Activated naive CD8-positive, alpha-beta T cell treated with anti-CD3 and anti-CD28 coated beads, Interleukin-2, amount 50 U/mL, for 24 hours (primary cell): ENCODE measurements at places on chromosomes 2 and 18.

DNA sequence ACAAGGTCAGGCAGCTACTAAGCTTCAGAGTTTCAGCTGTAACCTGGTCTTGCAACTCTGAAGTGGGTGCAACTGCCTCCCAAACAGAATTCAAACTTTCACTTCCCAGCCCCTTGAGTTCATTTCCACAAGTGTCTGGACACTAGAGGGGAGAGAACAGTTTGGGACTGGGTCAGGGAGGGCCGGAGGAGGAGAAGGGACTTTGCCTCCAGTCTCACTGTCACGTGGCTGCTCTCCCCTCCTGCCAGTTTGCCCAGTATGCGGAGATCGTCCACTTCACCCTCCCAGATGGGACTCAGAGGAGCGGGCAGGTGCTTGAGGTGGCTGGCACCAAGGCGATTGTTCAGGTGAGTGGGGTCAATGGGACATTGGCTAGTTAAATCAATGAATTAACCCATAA, 20.6 kb upstream of the ANKRD53 start:
- no peaks in the 10 kb centered on the region for H3K4me1 ChIP-seq
- peaks cover 21% of the 10 kb centered on the region for H3K27me3 ChIP-seq
- H3K27ac ChIP-seq: no peak overlapping the region

GRCh38 chr2:98460573-98461497, 16.2 kb downstream of the INPP4A start:
- no peaks in the 10 kb centered on the region for H3K27me3 ChIP-seq
- peaks cover 90% of the 10 kb centered on the region for H3K4me1 ChIP-seq
- peak overlapping the region; percentile 91 for H3K27ac ChIP-seq
- H3K36me3 ChIP-seq: peaks cover 8% of the 10 kb centered on the region

- H3K27me3 ChIP-seq: peaks cover 2% of the 10 kb centered on the region
- no peaks in the 10 kb centered on the region for H3K4me1 ChIP-seq
- H3K4me3 ChIP-seq: no peak overlapping the region
- no peak overlapping the region for H3K27ac ChIP-seq
These were observed 134.5 kb downstream of the GALNT14 start for GRCh38 chr2:31003749-31004148.

DNA sequence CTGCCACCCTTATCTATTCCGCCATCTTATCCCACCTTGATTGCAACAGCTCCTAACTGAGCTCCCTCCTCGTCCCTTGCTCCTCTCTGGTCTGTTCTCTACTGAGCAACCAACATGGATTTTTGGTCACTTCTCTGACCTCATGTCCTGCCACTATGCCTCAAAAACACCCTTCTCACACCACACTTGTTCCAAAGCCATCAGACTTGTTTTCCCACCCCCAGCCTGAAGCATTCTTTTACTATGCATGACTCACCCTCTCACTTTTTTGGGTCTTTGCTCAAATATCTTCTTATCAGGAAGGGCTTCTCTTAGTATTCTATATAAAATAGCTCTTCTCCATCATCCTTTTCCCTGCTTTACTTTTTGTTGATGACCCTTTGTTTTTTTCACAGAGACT, 2.7 kb upstream of the FAM237A start:
- no peaks in the 10 kb centered on the region for H3K4me1 ChIP-seq
- no peaks in the 10 kb centered on the region for H3K36me3 ChIP-seq
- peaks cover 16% of the 10 kb centered on the region for H3K27me3 ChIP-seq
- H3K27ac ChIP-seq: no peak overlapping the region
- DNase-seq: no peak
- no peak overlapping the region for H3K4me3 ChIP-seq

DNA sequence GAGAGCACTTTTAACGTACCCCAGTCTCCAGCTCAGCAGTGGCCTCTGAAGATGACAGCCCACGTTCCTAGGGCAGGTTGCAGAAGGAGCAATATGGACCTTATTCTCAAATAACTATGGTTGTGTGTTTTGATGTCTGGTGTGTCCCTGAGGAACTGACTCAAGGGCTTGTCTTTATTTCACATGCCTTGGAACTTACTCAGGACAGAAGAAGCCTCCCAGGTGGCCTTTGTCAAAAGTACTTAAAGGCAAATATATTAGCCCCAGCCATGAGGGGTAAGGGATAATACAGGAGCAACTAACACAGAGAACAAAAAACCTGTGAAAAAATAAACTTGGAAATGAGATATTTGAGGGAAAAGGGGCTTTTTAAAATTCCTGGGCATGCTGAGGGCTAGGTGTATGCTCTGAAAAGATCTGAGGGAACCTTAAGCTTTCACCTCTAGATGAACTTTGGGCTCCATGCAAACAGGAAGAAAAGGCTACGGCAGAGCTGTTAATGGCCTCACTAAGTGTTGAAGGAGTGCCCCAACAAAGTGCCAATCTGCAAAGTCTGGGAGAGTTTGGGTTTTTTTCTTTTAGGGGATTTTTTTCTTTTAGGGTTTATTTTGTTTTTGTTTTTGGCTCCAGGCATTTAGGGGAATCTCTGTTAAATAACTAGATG, 40.3 kb downstream of the SRBD1 start:
- no peak overlapping the region for H3K27ac ChIP-seq
- peaks cover 49% of the 10 kb centered on the region for H3K36me3 ChIP-seq
- H3K4me1 ChIP-seq: peaks cover 14% of the 10 kb centered on the region
- no peak for DNase-seq
- no peaks in the 10 kb centered on the region for H3K27me3 ChIP-seq
- H3K4me3 ChIP-seq: no peak overlapping the region

DNA sequence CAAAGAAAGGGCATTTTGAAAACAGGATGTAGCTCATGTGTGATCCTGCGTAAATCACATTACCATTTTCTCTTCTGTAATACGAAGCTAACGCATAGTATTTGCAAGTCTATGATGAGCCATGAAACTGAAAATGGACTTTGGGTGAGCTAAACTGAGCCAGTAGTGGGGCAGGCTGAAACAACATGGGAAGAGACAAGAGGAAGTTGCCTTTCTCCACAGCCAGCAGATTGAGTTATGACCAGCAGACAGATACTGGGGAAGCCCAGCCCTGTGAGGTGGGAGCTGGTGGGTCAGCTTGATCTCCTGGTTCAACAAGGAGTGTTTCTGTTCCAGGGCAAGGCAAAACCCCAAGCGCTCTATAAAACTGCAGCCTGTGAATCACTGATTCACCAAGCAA, 11.8 kb downstream of the CYRIA start:
- peaks cover 2% of the 10 kb centered on the region for H3K27me3 ChIP-seq
- peaks cover 54% of the 10 kb centered on the region for H3K4me1 ChIP-seq

DNA sequence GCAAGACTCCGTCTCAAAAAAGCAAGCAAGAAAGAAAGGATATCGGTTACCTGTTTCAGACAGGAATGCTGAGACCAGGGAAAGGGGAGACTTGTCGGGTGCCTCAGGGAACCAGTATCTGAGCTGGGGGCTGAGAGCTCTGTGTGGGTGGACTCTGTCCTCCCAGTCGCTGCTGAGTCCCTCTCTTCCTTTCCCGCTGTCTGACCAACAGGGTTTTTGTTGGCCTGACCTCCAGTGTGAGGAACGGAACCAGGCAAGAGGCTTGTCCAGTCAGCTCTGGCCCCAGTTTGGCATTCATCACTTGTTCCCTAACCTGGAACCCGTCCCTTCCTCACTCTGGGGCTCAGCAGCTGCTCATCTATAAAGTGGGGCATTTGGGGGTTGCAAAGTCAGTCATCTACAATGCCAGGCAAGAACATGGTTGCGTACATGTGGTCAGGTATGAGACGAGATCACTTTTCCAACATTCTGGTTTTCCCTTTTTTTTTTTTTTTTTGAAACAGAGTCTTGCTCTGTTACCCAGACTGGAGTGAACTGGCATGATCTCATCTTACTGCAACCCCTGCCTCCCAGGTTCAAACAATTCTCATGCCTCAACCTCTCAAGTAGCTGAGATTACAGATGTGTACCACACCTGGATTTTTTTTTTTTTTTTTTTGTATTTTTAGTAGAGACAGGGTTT, 116.4 kb downstream of the PLB1 start:
- no peak overlapping the region for H3K4me3 ChIP-seq
- peaks cover 16% of the 10 kb centered on the region for H3K4me1 ChIP-seq
- H3K36me3 ChIP-seq: no peaks in the 10 kb centered on the region
- no peak for DNase-seq
- H3K27me3 ChIP-seq: no peaks in the 10 kb centered on the region
- no peak overlapping the region for H3K27ac ChIP-seq

DNA sequence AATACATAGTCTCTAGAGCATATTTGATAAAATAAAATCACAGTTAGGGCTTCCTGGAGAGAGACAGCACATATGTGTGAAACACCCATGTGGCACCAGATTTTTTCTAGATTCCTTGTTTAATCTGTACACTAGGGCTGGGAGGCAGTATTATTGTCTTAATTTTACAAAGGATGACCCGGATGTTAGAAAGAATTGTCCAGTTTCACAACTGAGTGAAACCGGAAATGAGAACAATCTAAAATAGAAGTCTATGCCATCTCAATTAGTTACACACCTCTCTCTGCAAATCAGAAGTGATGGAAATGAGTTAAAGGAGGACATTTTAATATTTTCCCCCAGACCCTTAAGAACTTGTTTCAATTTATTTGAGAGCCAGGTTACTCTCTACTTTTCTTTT, 463.7 kb upstream of the DSEL start:
- H3K4me1 ChIP-seq: no peaks in the 10 kb centered on the region
- H3K4me3 ChIP-seq: no peak overlapping the region
- H3K27ac ChIP-seq: no peak overlapping the region
- H3K36me3 ChIP-seq: no peaks in the 10 kb centered on the region
- no peaks in the 10 kb centered on the region for H3K27me3 ChIP-seq
- DNase-seq: no peak

DNA sequence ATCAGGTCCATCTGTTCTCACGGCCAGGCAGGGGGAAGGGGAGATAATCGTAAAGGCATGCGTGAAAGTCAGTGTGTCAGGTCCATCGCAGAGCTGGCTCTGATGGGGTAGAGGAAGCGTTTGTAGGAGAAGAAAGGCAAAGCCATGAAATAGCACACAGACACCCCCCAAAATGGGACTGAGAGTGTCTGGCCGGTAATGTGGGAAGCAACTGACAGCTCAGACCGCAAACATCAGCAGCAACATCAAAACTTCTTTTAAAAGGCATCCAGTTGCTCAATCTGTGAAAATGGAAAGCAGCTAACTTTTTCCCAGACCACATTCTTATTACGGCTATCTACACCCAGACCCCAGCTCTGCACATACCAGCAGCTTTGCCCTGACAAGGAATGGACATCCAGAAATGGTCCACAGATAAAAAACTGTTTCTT, 232.6 kb downstream of the EN1 start:
- H3K36me3 ChIP-seq: no peaks in the 10 kb centered on the region
- no peaks in the 10 kb centered on the region for H3K4me1 ChIP-seq
- no peak overlapping the region for H3K4me3 ChIP-seq
- H3K27ac ChIP-seq: no peak overlapping the region

DNA sequence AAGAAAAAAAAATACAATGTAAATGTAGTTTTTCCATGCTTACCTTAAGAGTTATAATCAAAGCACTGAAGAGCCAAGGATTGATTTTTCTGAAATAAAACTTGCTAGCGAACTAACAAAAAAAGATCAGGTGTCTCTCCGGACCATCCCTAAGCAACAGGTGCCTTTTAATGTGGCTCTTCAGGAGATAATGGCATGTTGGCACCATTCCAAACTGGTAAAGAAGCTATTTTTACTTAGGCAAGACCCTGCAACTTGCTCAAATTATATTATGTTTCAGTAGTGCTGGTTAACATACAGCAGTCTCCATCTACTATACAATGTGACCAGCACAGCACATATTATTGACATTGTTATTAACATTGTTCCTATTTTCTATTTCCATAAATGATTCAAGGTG, 2.3 kb upstream of the GCC2 start:
- H3K4me3 ChIP-seq: no peak overlapping the region
- peaks cover 1% of the 10 kb centered on the region for H3K36me3 ChIP-seq
- peaks cover 31% of the 10 kb centered on the region for H3K4me1 ChIP-seq
- no peak for DNase-seq
- H3K27me3 ChIP-seq: no peaks in the 10 kb centered on the region

DNA sequence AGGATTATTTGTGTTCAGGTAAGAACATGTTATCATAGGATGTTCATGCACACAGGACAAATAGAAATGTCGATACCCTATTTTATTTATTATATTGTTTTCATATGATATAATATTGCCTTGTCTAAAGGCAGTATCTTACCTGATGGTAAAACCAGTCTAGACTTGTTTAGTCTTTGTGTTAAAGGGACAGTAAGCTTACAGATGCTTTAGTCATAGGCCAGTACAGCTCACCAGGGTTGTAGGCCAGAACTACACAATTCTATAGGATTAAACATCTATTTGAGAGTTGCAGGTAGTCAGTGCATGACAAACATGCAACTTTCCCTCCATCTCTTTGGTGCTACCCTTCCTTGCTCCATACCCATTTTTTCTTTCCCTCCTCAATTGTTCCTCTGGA, 158.5 kb downstream of the GALNT3 start:
- no peaks in the 10 kb centered on the region for H3K4me1 ChIP-seq
- no peak overlapping the region for H3K27ac ChIP-seq
- H3K27me3 ChIP-seq: no peaks in the 10 kb centered on the region
- no peak for DNase-seq
- H3K4me3 ChIP-seq: no peak overlapping the region

GRCh38 chr2:127593228-127594115, 52.5 kb upstream of the GPR17 start:
- H3K27ac ChIP-seq: no peak overlapping the region
- H3K27me3 ChIP-seq: no peaks in the 10 kb centered on the region
- H3K4me1 ChIP-seq: no peaks in the 10 kb centered on the region
- no peak for DNase-seq

DNA sequence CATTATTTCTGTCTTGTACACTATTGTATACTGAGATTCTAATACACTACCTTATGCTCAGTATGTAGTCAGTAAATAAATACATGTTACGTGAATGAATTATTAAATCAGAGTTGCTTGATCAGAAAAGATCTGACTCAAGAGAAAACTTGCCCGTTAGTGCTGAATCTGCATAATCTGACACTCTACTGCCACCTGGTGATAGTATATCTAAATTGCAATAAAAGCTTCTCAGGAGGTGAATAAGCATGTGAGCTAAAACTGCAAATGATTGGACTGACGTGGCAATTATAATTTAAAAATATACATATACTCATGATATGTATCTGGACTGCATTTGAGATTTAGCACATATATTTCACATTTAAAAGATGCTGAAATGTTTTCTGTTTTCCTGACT, 70.4 kb downstream of the KIAA1328 start:
- peaks cover 22% of the 10 kb centered on the region for H3K36me3 ChIP-seq
- H3K27me3 ChIP-seq: no peaks in the 10 kb centered on the region
- H3K4me1 ChIP-seq: no peaks in the 10 kb centered on the region
- DNase-seq: no peak

- DNase-seq: no peak
- H3K27me3 ChIP-seq: peaks cover 2% of the 10 kb centered on the region
- H3K4me3 ChIP-seq: no peak overlapping the region
- H3K27ac ChIP-seq: no peak overlapping the region
These were observed 36.1 kb upstream of the IGFBP5 start for GRCh38 chr2:216731465-216731864.

GRCh38 chr2:159637988-159638501, 21.7 kb upstream of the BAZ2B start:
- H3K4me1 ChIP-seq: no peaks in the 10 kb centered on the region
- no peak for DNase-seq
- no peaks in the 10 kb centered on the region for H3K27me3 ChIP-seq
- H3K36me3 ChIP-seq: no peaks in the 10 kb centered on the region
- H3K27ac ChIP-seq: no peak overlapping the region

GRCh38 chr2:128550389-128550788, 231.7 kb upstream of the HS6ST1 start:
- no peak for DNase-seq
- H3K27ac ChIP-seq: no peak overlapping the region
- no peak overlapping the region for H3K4me3 ChIP-seq
- H3K4me1 ChIP-seq: no peaks in the 10 kb centered on the region
